ENCODE measurements at places on chromosomes 12 and 14.

DNA sequence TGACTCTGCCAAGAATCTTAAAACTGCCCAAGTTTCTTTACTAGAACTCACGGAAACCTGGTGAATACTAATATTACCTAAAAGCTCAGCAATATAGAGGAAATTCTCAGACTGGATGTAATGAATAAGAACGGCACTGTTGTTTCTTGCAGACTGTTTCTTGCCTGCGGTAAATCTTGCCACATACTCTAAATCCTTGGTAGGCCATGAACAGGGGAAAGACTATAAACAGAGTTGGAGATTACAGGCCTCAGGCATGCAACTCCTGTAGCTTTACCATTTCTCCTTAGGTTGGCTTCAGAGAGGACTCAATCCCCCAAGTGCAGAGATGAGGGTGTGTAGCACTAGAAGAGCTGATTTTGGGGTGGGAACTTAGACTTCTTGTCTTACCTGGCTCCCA is 1.1 kb downstream of the ALDH6A1 start:
- DNase-seq: no peak

DNA sequence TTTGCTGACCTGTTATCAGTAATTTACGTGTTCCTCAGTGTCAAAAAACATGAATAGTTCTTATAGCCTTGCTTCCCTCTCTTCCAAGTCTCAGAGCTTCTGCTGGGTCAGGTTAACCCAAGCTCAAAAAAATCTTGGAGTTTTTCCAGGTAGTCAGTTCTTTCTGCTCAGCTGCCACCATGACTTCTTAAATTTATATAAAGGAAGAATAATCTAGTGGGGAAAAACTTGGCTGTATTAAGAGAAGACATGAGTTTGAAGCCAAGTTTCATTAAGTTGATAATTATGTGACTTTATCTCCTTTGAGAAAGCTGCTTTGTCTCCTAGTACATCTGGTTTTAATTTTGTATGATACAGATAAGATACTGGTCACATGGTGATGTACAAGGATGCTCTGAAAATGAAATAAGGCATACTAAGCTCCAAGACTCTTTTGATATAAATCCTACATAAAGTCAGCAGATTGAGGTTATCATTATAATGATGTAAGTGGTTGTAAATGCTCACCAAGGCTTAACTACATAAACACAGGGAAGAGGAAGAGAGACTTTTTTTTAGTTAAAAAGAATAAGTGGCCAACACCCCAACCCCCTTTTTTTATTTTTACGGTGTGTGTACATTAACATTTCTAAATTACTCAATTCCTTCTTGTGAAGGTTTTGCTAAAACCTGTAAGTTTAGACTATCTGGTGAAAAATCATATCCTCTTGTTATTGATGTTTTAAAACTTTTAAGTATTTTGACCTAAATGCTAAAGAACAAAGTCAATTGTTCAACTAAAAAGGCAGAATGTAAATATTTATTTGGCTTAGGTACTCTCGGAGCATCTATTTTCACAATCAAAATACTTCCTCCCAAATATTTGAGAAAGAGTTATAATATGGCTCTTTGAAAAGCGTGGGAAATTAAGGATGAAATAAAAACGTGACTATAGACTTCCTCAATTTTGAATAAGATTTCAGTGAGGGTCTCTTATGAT is 84.1 kb upstream of the SLC38A2 start:
- DNase-seq: no peak

- DNase-seq: no peak
Observed at GRCh38 chr12:43306066-43306465, 245.9 kb downstream of the ADAMTS20 start.

DNA sequence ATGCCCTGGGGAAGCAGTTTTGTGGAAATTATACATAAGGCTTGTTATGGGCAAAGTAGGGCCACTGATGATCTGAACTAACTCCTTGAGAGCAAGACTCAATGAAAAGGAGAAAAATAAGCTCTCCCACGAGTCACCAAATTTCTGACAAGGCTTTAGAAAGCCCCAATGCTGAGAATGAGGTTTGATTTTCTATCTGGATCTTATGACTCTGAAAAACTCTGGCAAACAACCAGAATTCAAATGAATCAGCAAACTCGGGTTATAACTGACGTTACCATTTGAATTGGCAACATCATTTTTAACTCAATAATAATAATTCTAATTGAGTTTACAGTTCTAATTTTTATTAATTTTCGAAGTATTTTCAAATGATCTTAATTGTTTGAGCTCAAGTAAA is 79.1 kb downstream of the KCNK10 start:
- no peak for DNase-seq

GRCh38 chr14:34883954-34884353 is 8.8 kb upstream of the BAZ1A start:
- DNase-seq: no peak

DNA sequence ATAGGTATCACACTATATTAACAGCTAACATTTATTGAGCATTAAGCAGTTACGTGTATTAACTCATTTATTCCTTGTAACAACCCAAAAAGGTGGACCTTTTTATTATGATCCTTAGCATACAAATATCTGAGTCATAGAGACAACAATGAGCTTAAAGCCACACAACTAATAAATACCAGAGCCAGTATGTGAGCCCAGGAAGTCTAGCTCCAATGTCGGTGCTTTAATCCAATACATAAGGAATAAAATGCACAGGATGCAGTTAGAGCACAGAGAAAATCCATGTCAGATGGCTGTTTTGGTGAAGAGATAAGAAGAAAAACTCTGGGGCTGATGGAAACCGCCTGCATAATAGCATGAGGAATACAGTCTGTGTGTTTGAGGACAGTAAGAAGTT is 888.6 kb downstream of the TMTC2 start:
- no peak for DNase-seq

DNA sequence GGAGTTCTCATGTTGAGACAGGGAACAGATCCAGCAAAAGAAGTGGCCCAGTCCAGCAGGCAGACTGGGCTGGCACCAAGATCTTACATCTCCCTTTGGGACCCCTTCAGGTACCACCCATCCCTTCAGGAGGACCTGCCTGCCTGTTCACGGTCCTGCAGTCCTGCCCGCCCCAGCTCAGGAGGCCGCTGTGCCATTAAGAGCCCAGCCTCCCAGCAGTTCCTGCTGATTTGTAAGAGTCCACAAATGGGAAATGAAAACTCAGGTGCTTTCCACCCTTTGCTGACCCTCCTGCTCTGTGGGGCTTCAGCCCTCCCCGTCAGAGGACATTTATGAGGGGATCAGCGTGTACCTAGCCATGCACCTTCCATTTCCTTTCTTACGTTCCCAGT is 39.5 kb downstream of the C14orf132 start:
- no peak for DNase-seq

DNA sequence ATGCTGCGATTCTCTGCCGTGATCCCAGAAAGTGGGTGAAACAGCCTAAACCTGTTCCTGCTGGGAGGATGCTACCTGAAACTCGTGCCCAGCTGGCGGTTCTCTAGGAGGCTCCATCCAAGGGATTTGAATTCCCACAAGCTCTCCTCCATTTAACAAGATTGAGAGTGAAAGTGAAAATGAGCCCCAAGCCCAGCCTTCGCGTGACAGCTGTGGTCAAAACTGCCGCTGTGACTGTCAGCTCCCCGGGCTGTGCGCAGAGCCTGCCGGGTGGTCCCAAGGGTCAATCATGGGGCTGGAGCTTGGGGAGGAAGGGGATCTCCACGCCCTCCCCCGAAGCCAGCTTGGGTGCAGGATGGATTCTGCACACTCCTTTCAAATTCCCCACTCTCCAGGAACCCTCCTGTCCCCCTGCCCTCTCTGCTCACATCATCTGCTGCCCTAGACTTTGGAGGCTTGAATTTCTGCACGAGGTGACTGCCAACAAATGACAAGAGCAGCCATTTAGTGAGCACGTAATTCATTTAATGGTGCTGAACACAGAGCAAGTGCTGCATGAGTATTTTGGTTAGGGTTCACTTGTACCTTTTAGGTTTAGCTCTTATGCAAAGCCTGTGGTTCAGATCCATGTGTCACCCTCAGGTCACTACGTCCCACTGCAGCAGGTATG is 5.3 kb downstream of the ASB2 start:
- DNase-seq: no peak

DNA sequence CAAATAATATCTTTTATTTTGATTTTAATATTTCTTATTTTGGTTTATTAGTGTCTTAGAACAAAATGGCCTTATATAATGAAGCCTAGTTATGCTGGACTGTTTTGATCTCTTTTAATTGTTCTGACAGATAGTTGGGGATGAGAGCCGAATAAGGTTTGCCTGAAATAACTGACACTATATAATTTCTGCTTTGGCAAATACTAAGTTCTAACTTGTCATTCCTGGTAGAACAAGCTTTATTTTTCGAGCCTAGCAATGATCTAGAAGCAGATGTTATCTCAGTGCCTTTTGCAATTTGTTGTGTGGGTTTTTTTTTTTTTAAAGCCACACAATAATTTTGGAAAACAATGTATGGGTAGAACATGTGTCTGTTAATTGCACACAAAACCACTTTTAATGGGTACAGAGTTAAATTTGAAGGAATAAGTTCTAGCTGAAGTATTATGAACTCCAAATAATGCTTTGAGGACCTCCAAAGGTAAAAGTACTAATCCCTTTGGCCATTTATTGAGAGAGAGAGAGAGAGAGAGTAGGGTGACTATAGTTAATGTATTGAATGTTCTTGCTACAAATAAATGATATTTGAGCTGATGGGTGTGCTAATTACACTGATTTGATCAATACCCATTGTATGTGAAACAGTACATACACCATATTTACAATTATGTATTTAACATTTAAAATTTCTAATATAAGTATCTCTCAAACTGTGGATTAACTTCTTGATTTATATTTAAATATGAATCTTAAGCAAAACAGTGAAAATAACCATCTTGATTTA is 35.0 kb downstream of the MDM2 start:
- no peak for DNase-seq

DNA sequence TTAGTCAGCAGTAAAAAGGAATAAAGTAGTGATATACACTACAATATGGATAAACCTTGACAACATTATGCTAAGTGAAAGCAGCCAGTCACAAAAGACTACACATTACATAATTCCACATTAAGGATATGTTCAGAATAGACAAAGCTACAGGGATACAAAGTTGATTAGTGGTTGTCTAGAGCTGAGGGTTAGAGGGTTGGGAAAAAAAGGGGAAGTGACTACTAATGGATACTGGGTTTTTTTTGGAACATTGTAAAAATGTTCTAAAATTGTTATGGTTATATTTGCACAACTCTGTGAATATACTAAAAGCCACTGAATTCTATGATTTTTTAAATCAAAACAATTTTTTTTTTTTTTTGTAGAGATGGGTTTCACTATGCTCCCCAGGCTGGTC is 4.8 kb upstream of the NGDN start:
- DNase-seq: no peak

DNA sequence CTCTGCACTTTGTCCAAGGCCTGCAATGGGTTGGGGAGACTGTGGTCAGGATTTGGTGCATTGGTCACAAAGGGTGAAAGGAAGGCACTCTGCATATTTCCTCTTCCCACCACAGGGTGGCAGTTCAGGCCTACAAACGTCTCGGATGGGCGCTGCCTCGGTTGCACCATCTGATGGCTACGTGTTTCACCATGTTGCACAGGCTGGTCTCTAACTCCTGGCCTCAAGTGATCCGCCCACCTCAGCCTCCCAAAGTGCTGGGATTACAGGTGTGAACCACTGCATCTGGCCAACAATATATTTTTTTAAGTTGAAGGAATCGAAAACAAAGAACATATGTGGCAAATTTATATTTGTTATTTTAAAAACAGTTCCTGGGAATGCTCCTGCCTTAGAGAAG is 35.1 kb downstream of the TMBIM6 start:
- peak; percentile 19 for DNase-seq

DNA sequence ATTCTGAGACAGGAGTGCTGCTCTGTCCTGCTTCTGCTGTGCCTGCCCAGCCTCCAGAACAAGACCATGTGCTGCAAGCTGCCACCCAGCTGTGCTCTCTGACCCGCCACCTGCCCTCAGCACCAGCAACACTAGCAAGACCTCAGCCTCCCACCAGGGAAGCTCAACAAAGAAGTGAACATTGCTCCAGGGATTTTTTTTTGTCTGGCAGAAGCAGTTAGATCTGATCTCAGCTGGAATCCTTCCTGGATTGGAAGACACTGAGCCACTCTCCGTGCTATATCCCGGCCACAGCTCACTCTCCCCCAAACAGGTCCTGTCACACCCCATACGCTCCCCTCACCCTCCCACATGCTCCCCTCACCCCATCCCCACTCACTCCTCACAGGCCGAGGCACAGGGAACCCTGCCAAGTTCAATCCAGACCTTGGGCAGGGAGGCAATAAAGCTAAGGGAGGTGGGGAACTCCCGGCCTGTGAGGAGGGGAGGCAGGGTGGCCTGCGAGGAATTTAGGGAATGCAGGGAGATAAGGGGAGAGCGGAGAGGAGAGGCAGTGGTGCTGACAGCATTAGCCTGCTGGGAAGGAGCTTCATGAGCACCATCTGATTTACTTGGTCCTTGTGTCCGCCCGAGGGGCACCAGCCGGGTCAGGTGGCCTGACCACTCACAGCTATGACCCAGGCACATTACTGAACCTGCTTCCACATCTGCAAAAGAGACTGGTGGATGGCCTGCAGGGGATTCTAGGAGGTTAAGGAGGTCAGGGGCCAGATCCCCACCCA is 29.7 kb downstream of the CCDC85C start:
- no peak for DNase-seq

GRCh38 chr14:62689733-62690132 is 355.5 kb downstream of the KCNH5 start:
- DNase-seq: no peak

DNA sequence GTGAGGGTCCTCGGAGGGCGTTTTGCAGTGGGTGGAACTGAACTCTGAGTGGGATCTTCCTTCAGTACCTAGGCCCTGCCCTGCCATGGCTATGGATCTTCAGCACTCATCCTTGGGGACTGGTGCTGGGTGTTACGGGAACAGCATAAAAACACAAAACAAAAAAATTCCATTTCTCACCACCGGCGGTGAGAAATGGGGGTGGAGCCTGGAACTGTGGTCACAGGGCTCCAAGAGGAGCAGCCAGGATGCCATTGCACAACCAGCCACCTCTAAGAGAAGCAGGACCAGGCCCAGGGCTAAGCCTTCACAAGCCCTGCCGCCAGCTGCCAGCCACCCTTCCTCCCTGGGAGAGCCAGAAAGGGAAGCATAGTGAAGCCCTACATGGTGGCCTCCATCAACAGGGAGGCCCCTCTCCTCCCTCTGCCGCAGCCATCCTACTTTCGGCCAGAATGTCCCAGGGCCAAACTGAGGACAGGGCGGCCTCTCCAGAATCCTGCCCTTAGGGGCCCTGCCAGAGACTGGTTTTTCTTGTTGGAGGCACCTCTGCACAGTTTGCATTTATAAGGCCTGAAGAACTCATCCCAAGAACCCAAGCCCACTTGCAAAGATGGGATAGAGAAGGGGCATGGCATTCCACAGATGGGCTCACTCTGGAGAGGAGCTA is 76.5 kb downstream of the VCPKMT start:
- no peak for DNase-seq

- DNase-seq: no peak
Observed at GRCh38 chr12:95368931-95369330, 105.0 kb upstream of the METAP2 start.

- no peak for DNase-seq
Observed at GRCh38 chr12:25469368-25469767, 83.7 kb downstream of the LMNTD1 start.

Data from stimulated activated CD4-positive, alpha-beta T cell treated with anti-CD3 and anti-CD28 coated beads, Interleukin-12 subunit alpha, Interleukin-12 subunit beta, amount 100 ng/mL, for 24 hours (primary cell).